Vagina (tissue), 2 donors: ENCODE measurements at places on chromosomes 1 and 21.

DNA sequence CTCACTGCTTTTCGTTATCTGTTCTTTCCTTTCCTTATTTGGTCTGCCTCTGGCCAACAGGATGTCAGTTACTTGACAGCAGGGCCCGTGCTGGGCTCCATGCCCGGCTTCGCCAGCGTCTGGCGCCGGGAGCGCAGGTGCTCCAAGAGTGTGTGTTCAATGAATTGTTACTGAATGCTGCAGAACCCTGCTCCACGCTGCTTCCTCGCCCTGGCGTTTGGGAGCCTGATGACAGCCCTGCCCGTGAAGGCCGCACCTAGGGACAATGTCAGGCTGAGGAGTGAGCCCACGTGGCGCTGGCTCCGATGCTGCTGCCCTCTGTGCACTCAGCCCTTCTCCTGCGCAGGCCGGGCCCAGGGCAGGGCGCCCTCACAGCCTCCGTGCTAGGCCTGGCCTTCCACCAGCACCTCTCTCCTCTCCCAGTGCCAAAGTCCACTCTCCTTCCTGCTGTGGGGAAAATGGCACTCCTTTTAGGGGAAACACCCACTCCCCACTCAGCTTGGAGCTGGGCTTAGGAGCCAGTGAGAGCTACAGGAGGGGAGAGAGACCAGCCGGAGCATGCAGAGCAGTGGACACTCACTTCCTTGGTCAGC lies 51.4 kb downstream of the ACBD3 start:
- no peak for DNase-seq

GRCh38 chr1:67711158-67711854 lies 26.3 kb downstream of the GADD45A start:
- no peak for DNase-seq

DNA sequence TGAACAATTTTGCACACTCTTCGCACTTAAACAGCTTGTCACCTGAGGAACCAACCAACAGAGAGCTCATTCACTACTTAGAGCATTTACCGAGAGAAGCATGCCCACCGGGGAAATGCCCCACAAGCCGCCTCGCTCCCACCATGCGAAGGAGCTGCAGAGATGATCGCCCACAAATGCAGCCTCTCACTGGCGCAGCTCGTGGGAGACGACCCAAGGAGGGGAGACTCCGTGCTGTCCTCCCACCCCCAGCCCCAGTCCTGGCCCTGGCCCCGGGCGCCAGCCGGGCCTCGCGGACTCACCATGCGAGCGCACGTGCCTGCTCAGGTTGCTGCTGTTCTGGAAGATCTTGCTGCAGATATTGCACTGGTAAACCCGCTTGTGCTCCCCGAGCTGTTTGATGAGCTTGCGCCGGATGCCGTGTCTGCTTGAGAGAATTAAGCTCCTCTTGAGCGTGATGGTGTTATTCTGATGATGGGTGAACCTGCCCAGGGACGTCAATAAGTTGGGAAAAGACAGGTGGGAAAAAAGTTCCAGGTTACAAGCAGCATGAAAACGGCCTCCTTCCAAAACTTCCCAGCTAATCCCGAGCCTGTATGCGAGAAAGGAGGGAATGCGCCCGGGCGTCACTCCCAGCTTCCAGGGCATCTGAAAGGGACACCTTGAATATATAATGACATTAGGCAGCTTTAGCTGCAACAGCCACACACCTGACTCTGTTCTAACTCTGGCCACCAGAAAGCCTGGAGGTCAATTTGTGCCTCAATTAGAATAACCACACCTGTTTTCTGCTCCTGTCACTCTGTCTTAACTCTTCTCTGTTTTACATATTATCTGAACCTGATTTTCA lies 42.8 kb downstream of the PRDM15 start:
- no peak for DNase-seq

- DNase-seq: no peak
Measured at GRCh38 chr1:112478314-112478713, 30.5 kb upstream of the WNT2B start.

DNA sequence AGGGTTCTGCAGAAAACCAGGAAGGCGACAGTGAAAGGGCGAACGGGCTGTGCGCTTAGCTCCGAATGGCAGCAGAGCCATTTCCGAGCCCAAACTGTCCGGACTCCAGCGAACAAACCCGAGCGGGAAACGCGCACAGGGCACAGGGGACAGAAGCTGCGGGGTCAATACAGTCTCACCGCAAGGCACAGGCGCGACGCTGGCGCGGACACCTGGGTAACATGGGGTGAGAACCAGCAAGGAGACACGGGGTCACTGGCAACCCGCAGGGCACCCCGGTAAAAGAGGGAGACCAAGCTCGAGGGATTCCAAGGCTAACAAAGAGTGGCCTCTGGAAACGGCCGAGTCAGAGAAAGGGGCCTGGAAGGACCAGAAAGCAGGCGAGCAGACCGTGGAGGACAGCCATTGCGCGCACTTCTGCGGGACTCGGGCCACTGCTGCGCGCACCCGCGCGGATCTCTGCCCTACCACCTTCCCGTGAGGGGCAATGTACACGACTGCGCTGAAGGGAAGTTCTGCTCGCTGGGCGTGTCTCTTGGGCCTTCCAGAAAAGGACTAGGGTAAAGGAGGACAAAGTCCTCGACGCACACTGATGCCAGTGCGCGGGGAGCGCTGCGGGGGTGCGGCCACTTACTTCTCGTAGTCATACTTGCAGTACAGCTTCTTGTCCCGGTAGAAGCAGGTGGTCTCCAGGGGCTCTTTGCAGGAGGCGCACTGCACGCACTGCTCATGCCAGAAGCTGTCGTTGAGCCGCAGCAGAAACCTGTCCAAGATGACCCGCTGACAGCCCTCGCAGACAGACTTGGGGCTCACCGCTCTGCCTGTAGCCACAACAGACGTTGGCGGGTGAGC lies 3.8 kb downstream of the LMX1A start:
- DNase-seq: no peak

DNA sequence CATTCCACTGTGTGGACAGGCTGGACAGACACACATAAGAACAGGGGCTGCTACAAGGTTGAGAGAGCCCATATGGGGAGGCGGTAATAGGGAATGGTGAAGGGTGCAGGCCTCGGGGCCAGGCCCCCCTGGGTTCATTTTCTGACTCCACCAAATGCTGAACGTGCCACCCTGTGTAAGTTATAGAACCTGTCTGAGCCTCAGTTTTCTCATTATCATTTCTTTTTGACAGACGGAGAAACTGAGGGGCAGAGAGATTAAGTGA lies 569.5 kb downstream of the PTPRU start:
- DNase-seq: no peak

DNA sequence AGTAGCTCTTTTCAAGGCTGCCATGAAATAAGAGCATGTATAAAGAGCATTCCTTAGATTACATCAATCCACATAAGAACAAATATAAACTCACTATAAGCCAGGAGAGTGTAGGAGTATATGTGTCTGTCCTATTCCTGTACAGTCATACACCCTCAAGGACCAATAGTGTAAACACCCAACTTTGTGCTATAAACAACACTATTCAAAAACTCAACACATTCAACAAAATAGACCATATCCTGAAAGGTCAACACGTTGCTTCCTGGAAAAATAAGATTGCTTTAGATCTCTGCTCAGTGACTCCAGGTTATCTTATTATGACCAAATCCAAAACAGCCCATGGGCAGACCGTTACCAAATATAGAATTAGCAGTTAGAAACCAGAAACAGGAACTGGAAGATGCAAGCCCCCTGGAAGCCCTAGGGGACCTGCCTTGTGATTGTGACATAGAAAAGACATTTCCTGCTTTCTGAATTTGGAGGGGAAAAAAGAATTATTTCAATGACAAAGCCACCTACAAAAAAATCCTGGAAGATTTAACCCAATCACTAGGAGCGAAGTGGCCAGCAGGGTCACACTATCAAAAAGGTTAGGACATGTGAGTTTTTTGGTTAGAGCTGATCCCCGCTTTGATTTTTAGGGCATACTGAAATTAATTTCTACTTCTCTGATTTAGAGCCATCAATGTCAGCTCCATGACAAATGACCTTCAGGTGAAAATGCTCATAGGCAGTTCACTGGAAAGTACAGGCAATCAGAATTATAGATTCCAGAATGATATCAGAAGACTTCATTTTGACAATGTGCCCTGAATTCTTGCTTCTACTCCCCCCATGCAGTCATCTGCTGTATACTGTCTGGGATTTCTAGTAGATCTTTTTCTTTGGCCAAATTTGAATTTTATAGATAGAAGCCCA lies 59.9 kb downstream of the LRRC8C start:
- no peak for DNase-seq

GRCh38 chr1:245441689-245442088 lies 286.9 kb downstream of the KIF26B start:
- no peak for DNase-seq

DNA sequence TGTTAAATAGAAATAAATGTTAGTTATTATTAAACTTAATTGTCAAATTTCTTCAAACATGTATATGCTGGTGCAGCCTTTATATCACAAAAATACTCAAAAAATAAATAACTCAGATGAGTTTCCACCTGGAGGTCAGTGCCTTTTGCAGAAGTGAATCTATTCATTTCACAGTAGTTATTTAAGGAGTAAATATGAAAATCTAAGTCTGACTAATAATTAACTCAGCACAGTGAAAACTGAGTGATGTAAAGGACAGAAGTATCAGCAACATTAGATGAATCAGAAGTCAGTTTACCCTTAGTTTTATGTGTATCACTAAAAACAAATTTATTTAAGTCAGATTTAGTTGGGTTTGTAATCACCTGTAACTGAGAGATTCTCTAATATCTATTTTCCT lies 2135.4 kb downstream of the MRPL39 start:
- DNase-seq: no peak

GRCh38 chr1:172883387-172883791 lies 167.4 kb downstream of the TNFSF18 start:
- DNase-seq: no peak

DNA sequence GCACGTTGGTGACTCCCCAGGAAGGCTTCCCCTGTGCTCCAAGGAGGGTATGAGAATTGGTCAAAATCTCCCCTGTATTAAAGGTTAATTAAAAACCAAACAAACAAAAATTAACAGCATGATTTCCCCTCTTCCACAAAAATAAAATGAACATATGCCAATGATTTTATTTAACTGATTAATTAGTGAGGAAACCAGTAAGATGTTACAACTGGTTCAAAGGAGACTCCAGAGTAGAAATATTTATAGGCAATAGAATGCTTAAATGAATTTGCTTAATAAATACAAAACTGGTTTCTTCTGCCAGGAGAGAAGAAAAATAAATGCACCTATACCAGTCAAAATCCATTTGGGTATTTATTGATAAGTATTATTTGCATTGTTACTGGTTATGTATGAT lies 249.5 kb upstream of the DEPDC1 start:
- no peak for DNase-seq

- no peak for DNase-seq
Measured at GRCh38 chr1:184974056-184974836, at the start of gene NIBAN1. Gene NIBAN1, minus strand, starts transcription at chr1:184974508. Its CDS starts 152 bp downstream, at chr1:184974356.

- DNase-seq: no peak
Measured at GRCh38 chr21:38129711-38130110, 127.1 kb upstream of the KCNJ15 start.

- DNase-seq: no peak
Measured at GRCh38 chr1:207423560-207424292, 30.4 kb upstream of the CR2 start.

GRCh38 chr21:16504281-16504680 lies 774.5 kb downstream of the USP25 start:
- no peak for DNase-seq

GRCh38 chr1:64318428-64318827 lies 115.0 kb downstream of the UBE2U start:
- DNase-seq: no peak

DNA sequence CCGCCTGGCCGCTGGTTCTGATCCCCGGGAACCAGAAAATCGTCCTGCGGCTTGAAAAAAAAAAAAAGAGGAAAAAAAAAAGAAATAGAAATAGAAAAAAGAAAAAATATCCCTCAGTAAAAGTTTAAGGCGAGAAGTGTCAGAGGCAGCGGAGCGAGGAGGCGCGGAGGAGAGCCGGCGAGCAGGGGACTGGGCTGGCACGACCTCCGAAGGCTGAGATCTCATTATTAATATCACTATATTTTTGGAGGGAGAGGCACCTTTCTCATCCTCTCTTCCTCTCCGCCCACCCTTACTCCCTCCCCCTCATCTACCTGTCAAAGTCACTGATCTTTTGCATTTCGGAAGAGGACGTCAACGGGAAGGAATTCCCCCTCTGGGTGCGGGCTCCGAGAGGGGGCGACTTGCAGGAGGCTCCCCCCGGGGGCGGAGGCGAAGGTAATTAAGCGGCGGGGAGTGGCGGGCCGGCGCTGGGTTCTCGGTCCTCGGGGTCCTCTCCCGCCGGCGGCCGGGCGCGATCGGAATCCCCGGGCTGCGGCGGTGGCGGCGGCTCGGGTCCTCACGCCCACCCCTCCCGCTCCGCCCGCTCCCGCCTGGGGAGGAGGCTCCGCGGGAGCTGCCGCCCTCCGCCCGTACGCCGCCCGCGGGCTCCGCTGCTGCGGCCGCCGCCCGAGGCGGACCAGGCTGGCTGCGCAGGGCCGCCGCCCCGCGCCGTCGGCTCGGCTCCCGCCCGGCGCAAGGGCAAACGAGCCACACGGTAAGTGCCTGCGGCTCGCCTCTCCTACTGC lies at the start of gene NTNG1:
TSS of gene NTNG1 (plus strand) at position 337 of the 788 bp plus-strand sequence.
- DNase-seq: no peak

GRCh38 chr1:30601316-30602085 lies 121.9 kb downstream of the MATN1 start:
- DNase-seq: peak; percentile 90

GRCh38 chr1:31742462-31743212 lies 21.5 kb downstream of the ADGRB2 start:
- no peak for DNase-seq

DNA sequence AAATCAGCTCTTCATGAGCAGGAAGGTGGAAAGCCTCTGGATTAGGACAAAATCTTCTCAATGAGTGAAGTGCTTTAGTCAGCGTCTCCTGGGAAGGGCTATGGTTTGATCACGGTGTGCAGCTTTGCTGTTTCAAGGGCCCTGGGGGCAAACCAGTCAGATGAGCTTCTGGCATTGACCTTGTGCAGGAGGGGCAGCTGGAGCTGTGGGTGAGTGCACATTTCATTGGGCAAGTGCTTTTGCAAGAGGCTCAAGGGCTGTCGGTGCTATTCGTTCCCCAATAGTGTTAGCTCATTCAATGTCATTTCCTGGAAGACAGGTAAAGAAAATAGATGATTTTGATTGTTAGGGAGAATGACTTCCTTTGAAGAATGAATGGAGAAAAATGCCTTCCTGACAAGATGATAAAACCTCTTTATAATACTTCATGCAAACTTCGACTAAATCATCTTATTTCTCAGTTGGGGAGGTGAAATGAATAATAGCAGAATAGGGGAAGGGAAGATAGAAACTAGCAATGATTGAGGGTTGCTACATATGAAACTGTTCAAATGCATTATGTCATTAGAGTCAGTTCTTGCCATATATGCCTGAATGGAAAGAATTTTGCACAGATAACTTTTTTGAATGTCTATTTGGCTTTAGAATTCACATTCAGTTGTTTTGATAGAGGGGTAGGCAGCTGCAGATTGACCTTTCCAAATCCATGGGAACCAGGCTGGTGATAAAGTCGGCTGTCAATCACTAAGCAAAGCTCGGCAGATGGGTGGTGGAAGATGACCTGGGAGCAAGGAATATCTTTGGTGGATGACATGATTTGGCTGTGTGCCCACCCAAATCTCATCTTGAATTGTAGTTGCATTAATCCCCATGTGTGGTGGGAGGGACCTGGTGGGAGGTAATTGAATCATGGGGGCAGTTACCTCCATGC lies 12.9 kb upstream of the DISC1 start:
- no peak for DNase-seq
